T follicular helper cell (primary cell): ENCODE measurements at places on chromosomes 11 and 22.
A peak's percentile ranks its signal among the peaks of the same experiment; 100 is the strongest.

- DNase-seq, result no peak
Measured at GRCh38 chr11:57095417-57095816, 86.3 kb upstream of the LRRC55 start.

- no peak for DNase-seq
Measured at GRCh38 chr11:1766719-1767398, 3.1 kb upstream of the CTSD start.

GRCh38 chr11:95254131-95254704 is 23.2 kb upstream of the SESN3 start:
- DNase-seq, result peak; percentile 74

DNA sequence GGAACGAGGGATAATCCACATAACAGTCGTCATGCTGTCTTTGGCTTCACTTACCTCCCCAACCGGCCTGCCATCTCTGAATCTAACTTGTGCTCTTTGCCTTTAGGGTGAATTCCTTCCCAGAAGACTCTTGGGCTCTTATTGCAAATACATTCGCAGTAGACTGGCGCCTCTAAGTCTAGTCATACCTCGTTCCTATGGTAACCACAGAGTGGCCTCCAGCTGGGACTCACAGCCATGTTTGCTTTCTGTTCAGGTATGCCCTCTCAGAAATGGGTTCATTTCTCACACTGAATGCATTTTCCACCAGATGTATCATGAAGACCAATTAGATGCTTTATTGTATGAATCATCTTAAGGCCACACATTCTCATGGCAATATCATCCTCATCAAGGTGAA is 112.7 kb downstream of the FAR1 start:
- DNase-seq, result no peak

DNA sequence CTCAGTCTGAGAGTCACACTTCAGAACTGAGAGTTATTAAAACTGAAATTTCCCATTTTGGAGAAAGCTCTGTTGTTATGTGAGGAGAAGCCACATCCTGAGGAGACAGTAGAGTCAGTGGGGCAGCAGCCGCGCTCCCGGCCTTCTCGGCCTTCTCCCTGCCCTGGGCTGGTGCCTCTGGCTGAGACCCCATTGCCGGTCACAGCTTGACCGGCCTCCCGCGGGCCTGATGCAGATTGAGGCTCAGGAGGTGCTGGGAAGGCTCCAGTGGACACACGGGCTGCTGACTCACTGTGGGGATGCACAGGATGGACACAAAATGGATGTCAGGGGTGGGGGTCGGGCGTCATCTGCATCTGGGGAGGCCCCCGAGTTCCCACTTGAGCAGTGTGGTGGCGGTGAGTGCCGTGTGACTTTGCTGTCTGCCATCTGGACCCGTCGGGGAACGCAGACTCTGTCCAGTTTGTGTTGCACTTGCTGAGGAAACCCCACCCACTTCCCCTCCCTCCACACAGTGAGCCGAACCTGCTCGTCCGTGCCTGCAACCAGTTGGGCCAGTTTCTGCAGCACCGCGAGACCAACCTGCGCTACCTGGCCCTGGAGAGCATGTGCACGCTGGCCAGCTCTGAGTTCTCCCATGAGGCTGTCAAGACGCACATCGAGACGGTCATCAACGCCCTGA is 50.1 kb downstream of the MUC6 start:
- DNase-seq, result no peak

- no peak for DNase-seq
Measured at GRCh38 chr11:57266157-57266556, 29.1 kb upstream of the APLNR start.
